ENCODE measurements at places on chromosomes 6 and 20. TPM values are rescaled to one million over a fixed set of nuclear protein-coding genes. Genes with fewer than 3 reads are reported as not detected.

CRISP3 gene
- not detected for total RNA-seq

MUC22 gene
- total RNA-seq, result 0.06 TPM

SLC32A1 gene
- total RNA-seq, result not detected

RFX6 gene
- 0.17 TPM for total RNA-seq

GZF1 gene
- total RNA-seq, result 16.0 TPM

CLDN20 gene
- total RNA-seq, result not detected
